ENCODE measurements at places on chromosomes 11 and 22.

GRCh38 chr22:42967933-42968332 is 47.0 kb downstream of the PACSIN2 start:
- DNase-seq, result peak; percentile 87

DNA sequence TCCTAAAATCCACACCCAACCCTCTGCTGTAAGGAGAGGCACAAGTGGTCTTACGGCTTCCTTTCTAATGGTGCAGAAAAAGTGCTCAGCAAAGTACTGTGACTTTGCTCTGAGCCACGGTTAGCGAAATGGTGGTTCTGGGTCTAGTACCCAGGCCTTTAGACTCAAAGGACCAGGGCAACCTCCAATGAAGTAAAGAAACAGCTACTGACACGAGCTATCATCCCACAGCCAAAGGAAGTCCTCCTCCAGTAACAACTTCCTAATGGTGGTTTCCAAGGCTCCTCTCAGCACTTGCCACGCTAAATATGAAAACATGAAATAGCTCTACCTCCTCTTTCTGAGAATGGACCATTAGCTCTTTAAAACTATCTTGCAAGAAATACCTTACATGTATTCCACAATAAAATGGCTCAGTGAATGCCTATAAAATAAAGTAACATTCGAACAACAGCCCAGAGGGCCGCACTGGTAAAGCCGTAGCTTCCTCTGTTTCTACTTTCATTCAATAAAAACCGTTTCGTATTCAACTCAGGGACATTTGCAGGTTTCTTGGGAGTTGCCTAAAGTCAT is 122.4 kb downstream of the ETS1 start:
- no peak for DNase-seq

- no peak for DNase-seq
Observed at GRCh38 chr22:17807086-17807485, 32.8 kb upstream of the BID start.

- no peak for DNase-seq
Observed at GRCh38 chr11:45386972-45387371, 100.8 kb upstream of the SYT13 start.

DNA sequence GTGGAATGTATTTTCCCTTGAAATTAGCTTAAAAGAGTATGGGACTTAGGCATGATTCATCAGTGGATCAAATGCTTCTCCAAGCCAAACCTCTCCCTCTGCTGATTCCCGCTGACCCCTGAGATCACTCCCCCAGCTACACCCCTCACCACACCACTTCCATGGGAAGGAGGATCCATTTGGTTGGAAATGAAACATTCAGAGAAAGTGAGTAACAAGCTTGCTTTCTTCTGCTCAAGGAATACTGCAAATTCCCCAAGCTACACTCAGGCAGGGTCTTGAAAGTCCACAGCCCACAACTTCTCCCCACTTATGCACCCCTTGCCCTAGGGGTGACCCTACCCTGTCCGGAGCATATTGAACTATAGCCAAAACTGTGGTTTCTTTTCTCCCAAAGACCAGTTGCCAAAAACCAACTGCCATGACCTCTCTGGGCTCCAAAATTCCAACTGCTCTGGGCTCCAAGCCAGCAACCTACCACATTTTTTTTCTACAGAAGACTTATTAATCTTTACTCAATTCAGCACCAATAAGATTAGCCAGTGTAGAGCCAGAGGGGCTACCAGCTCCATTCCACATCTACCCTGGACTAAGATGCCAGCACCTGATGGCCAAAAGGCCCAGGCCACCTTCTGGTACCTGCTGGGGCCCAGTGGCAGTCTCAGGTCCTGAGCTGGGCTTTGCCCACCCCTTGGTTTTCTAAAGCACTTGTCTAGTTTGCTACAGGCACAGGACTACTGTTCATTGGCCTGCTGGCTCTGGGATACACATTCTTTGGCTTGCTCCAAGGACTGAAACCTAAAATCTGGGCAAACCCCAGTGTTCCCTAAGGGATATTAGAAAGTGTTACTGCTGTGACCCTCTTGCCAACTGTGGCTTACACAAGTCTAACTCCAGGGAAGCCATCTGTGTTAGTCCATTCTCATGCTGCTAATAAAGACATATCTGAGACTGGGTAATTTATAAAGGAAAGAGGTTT is 101.1 kb downstream of the MICAL3 start:
- DNase-seq, result no peak

DNA sequence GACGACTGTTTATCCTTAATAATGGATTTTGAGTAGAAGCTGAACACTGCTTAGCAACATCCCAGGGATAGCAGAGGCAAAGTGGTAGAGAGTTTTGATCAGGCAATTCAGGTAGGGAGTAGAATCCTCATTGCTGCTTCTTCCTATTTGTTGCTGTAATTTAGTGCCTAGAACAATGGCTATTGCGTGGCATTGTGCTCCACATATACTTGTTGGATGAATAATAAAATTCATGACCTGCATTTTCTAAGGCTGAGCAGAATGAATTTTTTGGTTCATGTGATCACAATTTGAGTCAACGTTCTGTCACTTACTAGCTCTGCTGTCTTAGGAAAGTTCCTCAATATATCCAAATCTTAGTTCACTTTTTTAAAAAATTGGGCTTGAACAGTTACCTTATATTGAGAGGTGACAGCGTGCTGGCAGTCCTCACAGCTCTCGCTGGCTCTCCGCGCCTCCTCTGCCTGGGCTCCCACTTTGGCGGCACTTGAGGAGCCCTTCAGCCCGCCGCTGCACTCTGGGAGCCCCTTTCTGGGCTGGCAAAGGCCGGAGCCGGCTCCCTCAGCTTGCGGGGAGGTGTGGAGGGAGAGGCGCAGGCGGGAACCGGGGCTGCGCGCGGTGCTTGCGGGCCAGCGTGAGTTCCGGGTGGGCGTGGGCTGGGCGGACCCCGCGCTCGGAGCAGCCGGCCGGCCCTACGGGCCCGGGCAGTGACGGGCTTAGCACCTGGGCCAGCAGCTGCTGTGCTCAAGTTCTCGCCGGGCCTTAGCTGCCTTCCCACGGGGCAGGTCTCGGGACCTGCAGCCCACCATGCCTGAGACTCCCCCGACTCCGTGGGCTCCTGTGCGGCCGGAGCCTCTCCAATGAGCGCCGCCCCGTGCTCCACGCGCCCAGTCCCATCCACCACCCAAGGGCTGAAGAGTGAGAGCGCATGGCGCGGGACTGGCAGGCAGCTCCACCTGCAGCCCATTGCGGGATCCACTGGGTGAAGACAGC is 350.6 kb downstream of the ETS1 start:
- peak; percentile 6 for DNase-seq

GRCh38 chr22:37940698-37941376 is 12.6 kb downstream of the C22orf23 start:
- no peak for DNase-seq

GRCh38 chr11:5809905-5810795 is 1.4 kb downstream of the OR52N2 start:
- DNase-seq, result peak; percentile 17

GRCh38 chr11:34332524-34332923 is 25.3 kb downstream of the ABTB2 start:
- DNase-seq, result peak; percentile 23

GRCh38 chr11:90867416-90867815 is 644.6 kb upstream of the CHORDC1 start:
- no peak for DNase-seq

DNA sequence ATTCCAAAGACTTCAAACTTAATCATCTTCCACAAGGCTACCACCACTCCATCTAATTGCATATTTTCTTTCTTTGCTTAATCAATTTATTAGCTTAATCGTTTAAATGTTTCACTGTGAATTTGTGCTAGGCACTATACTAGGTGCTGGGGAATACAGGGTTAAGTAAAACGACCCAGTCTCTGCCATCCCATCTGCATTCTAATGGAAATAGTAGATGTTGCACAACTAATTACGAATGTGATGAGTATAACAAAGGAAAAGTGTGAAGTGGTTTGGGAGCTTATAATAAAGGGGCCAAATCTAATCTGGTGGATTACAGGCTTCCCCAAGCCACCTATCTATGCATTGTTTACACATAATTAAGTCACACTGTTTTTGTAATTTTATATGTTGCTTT is 147.1 kb downstream of the FAM181B start:
- no peak for DNase-seq

DNA sequence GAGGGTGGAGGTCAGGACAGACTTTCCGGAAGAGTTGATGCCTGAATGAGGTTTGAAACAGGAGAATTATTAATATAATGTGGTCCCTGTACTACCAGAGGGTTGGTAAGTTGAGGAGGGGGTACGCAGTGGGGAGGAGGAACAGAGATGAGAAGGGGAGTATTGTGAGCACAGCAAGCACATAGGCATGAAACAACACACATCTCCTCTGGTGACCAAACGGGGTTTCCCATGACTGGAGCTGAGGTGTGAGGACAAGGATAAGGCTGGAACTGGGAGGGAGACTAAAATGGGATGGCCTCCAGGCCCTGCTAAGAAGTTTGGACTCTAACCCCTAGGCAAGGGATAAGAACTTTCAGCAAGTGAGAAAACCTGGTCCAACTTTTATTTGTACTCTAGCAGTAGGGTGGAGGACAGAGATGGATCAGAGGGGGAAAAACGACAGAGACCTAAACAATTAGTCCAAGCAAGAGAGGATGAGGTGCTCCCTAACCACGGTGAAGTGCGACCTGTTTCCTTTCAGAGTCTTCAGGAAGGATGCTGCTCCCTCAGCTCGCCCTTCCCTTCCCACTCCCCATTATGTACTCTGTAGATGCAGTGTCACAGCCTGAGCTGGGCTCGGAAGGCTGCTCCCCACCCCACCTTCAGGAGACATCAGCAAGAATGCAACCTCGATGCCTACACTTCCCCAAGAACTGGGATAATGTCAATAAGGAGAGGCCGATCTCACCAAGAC is 59.2 kb downstream of the BTG4 start:
- DNase-seq, result no peak

- no peak for DNase-seq
Observed at GRCh38 chr11:39617971-39618370, 1841.5 kb downstream of the LRRC4C start.

- no peak for DNase-seq
Observed at GRCh38 chr11:118136801-118137200, 15.8 kb downstream of the SCN4B start.

GRCh38 chr11:66867425-66868040 is 10.7 kb downstream of the LRFN4 start:
- DNase-seq, result no peak

GRCh38 chr11:12274056-12274455 is 103.3 kb upstream of the PARVA start:
- no peak for DNase-seq

- no peak for DNase-seq
Observed at GRCh38 chr11:32353884-32354283, 81.5 kb downstream of the WT1 start.

- DNase-seq, result no peak
Observed at GRCh38 chr11:35856756-35857155, 87.1 kb upstream of the LDLRAD3 start.

DNA sequence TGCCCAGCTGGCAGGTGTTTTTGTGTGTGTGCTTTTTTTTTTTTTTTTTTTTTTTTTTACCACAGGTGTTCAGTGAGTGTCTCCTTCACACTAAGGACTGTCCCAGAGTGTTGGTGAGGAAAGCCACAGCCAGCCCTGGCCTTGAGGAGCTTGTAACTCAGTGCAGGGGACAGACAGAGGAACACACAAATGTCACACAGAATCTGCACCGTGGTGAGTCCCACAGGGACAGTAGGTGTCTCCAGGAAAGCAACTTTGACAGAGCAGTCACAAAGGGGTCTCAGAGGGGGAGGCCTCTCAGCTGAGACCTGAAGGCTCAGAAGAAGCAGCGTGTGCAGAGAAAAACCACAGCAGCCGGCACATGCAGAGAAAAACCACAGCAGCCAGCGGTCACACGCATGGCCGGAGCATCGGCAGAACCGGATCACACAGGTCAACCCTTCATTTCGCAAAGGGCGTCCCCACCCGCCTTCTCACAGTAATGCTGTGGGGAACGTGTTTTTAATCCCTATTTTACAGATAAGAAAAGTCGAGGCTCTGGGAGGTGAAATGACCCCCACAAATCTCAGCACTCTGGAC is 101.7 kb upstream of the PRR5 start:
- DNase-seq, result no peak

- peak; percentile 45 for DNase-seq
Observed at GRCh38 chr11:64650923-64651523, 60.0 kb downstream of the SLC22A12 start.

GRCh38 chr11:86374069-86374468 is 618 bp upstream of the CCDC81 start:
- DNase-seq, result no peak

DNA sequence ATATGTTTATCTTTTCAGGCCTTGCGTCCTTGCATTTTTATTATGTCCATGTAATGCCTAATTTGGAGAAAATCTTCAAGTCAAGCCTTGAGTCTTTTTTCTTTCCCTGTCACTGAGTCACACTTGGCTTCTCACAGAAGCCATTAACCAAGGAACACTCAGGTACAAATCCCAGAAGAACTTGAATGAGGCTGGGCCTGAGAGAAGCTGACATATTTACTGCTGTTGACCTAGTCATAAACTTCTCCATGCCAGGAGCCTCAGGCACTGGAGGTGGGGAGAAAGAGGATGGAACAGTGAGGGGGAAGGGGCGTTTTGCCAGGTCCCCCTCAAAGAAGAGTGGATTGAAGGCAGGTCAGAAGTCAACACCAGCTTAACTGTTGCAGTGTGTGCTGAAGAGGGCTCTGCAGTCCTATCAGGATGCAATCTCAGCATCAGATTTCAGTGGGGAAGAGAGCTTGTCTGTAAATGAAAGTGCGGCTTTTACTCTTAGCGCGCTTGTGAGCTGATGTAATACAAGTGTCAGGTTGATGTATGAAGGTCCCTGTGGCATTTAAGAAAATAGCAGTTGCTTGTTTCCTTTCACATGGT is 526.0 kb downstream of the ETS1 start:
- DNase-seq, result no peak

- DNase-seq, result no peak
Observed at GRCh38 chr11:126113515-126113957, 50.9 kb upstream of the CDON start.

DNA sequence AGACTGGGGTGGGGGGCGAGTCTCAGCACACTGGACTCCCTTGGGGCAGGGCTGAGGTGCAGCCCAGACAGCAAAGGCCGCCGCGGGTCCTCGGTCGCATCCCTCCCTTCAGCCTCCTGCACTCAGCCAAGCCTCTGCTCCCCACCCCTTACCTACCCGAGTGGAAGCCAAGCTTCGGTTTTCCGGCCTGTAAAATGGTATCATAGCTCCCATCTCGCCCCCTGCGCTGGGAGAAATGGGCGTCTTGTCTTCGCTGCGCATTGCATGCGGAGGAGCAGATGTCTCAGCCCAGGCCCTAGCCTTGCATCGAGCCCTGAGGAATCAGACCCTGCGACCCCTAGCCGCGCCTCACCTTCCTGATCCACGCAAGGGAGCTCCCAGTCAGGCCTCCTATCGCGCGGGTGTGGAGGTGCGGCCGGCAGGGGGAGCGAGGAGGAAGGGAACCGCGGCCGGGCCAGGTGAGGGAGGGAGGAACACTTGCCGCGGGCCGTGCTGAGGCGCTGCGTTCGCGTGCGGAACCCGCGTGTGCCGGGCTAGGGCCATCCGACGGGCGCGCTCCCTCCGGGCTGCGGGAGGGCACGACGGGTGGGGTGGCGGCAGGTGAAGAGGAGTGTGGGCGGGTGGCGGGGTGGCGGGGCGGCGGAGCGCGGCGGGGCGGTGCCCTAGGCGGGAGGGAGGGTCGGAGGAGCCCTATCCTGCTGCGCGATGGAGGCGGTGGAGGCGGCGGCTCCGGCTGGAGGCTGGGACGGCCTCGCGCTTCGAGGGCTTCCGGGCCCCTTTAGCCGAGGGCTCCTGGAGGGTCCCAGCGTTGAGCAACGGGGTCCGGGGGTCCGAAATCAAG is 4.1 kb upstream of the TBX1 start:
- DNase-seq, result no peak
